ENCODE measurements at places on chromosomes 1 and 21.

DNA sequence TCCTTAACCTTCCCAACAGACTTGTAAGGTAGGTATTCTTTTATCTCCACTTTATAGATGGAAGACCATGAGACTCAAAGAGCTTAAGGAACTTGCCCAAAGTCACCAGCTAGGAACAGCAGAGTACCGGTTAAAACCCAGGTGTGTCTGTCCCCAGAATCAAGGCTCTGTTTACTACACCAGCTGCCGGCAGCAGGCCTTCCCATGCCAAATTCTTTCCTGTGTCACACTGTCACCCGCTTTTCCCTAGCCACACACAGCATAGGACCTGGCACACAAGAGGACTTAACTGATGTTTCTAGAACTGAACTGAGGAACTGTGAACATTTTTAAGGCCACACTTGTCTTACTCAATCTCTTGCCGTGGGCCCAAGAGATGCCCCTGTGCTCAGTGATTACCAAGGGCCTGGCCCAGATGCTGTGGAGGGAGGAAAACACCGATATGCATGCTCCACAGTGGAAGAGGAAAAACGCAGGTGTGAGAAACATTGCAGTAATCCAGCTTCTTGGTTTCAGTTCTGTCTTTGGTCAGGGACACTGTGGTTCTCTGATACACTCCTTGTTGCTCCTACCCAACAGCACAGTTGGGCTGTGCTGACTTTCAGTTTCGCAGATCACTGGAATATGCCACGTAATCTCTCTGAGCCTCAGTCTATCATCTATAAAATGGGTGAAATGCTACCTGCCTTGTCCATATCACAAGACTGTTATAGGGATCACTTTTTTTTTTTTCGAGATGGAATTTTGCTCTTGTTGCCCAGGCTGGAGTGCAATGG is 13.9 kb upstream of the LY9 start:
- DNase-seq, result no peak

DNA sequence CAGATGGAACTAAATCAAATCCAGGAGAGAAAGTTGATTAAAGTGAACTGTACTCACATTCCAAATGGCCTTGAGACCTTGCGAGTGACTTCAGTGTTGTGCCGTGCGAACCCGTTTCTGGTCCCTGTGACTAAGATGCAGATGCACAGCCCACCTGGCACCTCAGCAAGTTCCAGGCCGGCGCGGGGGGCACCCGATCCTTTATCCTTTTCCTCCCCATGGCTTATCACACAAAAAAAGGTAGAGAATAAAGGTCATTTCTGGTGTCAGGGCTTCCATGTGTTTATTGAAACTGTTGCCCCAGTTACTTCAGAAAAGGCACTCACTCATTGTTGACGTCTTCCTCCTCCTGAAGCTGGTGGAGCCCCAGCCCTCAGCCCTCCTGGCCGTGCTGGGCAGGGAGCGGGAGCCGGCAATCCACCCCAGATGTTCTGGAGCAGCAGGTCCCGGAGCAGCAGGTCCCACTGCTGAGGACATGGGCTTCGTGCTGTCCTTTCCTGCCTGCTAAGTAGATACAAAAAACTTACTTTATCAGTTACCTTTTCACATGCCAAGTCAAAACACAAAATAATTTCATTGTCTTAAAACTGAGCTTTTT is 53.0 kb downstream of the PCNT start:
- no peak for DNase-seq

DNA sequence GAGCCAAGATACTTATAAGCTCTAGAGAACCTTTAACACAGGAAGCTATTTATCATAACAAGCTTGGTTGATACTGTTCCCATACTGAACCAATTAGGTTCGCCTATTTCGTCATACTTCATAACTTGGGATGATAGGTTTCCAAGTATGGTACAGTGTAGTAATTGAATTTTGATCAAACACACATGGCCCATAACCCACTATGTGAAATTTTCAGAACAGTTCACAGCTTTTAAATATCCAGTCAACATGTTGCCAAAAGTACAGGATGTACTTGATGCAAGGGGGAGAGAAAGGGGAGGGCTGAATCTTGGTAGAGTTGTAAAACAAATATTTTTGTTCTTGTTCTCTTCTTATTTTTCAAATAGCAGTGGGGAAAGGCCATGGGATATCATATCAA is 86.6 kb downstream of the TM2D1 start:
- DNase-seq, result no peak

DNA sequence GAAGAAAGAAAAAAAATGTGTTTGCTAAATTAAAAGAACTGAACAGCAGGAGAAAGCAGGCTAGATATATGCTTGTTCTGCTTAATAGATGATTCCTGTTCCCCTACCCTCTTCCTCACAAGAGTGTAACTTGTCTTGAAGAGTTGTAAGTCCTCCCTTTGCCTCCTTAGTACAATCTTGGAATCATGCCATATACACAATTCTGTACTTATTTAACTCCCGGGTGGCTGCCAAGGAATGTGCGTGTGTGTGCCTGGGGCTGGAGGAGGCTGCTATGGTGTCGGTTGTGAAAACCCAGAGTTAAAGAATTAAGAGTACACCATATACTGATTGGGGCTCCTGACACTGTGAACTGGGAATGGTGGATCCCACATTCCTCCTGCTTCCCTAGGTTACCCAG is 194.2 kb downstream of the SIPA1L2 start:
- no peak for DNase-seq

DNA sequence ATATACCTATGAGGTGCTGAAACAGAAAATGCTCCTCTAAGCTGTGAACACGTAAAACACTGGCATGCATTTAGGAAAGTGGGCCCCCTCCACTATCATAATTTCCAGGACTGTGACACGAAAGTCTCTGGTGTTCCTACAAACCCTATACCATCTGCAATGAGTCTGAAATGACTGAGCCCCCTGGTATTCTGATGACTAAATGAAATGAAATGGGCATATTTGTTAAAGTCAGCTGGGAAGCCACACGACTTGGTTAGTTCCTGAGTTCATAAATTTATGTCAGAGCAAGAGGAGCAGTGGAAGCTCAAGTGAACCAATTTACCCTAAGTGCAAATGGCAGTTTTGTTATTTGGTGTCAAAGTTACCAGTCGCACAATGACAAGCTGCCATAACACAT is 182.3 kb downstream of the KCTD3 start:
- no peak for DNase-seq

DNA sequence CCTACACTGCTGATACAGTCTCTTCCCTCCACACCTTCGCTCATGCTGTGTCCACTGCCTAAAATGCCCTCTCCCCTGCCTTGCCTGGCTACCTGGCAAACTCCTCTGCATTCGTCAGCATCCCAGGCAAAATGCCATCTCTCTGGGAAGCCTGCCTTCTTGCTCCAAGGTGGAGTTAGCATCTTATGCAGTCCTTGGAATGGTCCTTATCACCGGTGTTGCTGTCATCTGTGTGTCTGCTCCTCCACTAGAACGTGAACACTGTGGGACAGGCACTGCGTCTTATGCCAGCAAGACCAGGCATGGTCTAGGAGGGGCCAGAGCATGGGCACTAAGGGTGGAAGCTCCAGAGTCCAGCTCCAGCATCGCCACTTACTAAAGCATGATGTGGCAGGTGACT is 211.8 kb downstream of the MATN1 start:
- DNase-seq, result no peak

DNA sequence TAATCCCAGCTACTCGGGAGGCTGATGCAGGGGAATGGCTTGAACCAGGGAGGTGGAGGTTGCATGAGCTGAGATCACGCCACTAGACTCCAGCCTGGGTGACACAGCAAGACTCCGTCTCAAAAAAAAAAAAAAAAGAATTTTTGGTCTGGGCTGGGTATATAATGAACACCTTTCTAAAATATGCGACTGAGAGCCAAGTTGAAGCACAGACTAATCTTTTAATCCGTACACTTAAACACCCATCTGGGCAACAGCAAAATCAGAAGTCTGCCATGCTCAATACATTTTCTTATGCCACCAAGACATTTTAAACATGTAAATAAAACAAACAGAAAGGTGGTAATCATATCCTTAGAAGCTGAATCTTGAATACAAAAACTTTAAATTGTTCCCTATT is 31.6 kb upstream of the ABCB10 start:
- DNase-seq, result no peak

GRCh38 chr1:163538667-163539066 is 216.9 kb downstream of the NUF2 start:
- no peak for DNase-seq

GRCh38 chr1:15174615-15174983 is 21.1 kb downstream of the TMEM51 start:
- DNase-seq, result no peak

DNA sequence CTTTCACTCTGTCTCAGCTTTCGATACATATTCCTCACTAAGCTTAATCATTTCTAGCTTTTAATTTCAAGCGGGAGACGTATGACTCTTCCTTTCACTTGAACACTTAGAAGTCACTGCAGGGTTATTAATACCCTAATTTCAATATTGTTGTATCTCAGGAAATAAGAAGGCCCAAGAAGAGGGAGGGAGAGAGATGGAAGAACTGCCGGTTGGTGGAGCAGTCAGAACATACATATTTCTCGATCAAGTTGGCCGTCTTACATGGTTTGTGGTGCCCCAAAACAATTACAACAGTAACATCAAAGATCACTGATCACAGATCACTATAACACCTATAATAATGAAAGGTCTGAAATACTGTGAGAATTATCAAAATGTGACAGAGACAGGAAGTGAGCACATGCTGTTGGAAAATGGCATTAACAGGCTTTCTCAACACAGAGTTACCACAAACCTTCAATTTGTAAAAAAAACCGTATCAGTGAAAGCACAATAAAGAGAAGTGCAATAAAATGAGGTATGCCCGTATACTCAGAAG is 145.4 kb upstream of the HP1BP3 start:
- no peak for DNase-seq

DNA sequence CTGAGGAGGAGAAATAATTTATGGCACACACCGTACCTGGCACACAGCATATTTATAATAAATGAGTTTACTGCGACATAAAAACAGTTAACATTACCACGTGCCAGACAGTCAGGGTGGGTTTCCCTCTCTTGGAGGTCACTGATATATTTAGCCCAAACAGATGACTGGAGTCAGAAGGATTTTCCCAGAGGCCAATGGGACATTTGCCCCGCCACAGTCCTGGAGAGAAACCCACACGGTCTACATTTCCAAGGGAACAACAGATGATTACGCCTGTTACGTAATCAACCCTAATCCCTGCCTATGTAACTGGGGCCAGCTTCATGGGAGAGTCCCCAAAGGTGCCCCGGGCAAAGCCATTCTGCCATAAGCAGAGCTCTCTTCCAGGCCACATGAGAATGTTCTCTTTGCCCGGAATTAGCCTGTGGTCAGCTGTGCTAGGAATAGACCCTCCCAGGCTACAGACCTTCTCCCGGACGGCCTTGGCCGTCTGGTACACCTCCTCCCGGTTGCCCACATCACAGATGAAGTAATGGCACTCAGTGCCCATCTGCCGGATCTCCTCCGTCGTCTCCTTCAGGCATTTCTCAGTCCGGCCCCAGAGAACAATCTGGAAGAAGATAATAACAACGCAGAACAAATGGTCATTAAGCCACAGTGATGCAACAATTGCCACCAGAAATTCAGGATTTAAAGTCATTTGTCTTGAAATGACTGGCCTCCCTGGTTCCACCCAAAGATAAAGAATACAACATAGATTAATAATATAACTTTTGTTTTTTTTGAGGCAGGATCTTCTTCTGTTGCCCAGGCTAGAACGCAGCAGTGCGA is 37.7 kb downstream of the DHRS3 start:
- DNase-seq, result no peak

GRCh38 chr1:52022133-52022532 is 11.5 kb downstream of the KTI12 start:
- no peak for DNase-seq

DNA sequence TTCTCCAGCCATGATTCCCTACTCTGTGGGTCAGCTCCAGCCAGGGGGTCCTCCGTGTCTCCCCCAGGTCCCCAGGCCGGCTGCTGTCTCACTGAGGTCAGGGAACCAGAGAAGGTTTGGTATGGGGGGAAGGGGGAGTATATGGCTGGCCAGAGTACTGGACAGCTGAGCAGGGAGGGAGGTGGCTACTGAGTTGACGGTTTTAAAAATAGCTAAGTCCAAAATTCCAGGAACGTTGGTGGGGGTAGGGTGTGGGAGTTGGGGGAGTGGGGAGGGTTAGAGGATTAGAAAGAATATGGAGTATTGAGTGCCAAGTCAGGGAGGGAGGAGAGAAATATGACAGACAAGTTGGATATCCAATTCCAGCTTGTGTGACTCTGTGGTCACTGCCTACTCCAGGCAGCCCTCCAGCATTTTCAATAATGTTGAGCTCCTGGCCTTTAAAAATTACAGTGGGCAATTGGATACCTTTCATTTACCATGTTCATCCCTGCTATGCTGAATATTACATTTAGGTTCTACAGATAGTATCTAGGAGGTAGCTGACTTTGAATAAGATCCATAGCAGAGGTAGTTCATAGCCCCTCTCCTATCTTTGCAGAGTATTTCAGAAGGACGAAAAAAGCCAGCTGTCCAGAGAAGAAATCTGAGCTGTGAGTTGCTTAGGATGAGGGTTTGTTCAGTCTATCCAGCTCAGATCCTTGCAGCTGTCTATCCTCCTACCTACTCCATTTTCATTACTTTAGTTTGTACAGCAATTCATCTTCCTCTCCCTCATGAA is at the start of gene HJV:
TSS of gene HJV (minus strand) at position 114 of the 781 bp plus-strand sequence. CDS start 1,504 bp downstream, outside the sequence.
- no peak for DNase-seq

- no peak for DNase-seq
Measured at GRCh38 chr1:232322162-232322734, 307.7 kb downstream of the SIPA1L2 start.

DNA sequence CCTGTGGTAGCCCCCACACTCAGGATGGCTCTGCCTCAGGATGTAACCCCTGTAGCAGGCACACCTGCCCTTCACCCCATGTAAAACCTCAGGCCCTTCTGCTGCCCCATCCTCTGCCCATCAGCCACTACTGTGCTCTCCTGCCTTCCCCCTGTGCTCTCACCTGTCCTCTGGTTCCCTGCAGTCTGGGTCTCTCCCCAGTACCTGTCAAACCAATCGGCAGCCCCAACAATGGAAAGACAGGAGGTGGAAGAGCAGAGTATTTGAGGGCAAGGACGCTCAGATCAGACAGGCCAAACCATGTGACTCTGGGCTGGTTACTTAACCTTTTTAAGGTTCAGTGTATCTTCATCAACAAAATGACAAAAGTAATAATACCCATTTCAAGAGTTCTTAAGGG is 30.9 kb downstream of the SMIM12 start:
- DNase-seq, result peak; percentile 53

DNA sequence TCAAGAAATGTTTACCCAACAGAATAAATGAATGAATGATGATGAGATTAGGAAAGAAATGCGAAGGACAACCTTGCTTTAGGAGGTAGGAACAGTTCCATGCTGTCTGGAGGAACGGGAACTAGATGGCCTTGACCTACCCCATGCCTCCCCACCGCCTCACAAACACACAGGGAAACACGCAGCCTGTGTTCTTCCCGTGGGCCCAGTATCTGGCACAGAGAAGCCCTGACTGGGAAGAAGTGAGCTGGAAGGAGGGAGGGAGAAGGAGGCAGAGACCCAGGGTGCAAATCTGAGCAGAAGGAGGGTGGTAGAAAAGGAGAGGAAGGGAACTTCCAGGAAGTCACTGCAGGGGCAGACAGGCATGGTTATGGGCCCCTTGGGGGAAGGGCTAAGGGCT is 3.5 kb upstream of the ADORA1 start:
- no peak for DNase-seq

- DNase-seq, result no peak
Measured at GRCh38 chr1:22721122-22721873, 10.7 kb downstream of the EPHB2 start.
